ENCODE measurements at places on chromosomes 1 and 21. TPM values are rescaled to one million over a fixed set of nuclear protein-coding genes. Genes with fewer than 3 reads are reported as not detected.
A peak's percentile ranks its signal among the peaks of the same experiment; 100 is the strongest.

DNA sequence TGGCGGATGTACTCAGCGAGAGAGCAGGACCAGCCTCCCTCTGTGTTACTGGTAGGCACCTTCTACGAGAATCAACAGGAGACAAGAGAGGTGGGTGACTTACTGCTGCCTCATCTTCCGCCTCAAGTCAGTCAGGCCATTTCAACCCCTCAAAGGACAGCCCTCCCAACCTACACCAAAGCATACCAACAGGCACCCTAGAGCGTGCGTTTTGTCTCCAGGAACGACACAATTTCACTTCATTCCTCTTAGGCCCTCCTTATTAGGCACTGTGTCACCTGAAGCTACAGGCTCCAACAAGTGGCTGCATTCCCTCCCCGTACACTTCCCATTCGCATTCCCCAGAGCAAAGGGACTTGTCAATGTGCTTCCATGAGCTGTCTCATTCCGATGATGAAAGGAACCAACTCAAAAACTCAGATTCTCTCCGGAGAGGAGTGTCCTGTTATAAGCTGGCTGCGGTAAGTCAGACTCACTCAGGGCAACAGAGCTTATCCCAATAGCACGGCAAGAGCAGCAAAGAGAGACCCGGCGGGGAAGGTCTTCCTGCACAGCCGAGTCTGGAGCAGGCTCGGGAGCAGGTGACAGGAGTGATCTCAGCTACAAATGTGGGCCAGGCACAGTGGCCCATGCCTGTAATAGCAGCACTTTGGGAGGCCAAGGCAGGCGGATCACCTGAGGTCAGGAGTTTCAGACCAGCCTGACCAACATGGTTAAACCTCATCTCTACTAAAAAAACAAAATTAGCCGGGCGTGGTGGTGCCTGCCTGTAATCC, 120.6 kb upstream of the IFFO2 start:
- no peak overlapping the region for H3K4me3 ChIP-seq
- H3K27me3 ChIP-seq = no peaks in the 10 kb centered on the region
- no peak overlapping the region for H3K27ac ChIP-seq
- peaks cover 23% of the 10 kb centered on the region for H3K4me1 ChIP-seq
- peaks cover 78% of the 10 kb centered on the region for H3K36me3 ChIP-seq
- DNase-seq = no peak

The SLC9C2 gene
- not detected for total RNA-seq

GRCh38 chr1:33284049-33284448, 27.8 kb downstream of the ZNF362 start:
- H3K27ac ChIP-seq = no peak overlapping the region
- H3K4me1 ChIP-seq = no peaks in the 10 kb centered on the region
- H3K27me3 ChIP-seq = no peaks in the 10 kb centered on the region
- no peak for DNase-seq

- H3K27ac ChIP-seq = peak overlapping the region; percentile 18
- H3K4me1 ChIP-seq = peaks cover 19% of the 10 kb centered on the region
- no peaks in the 10 kb centered on the region for H3K27me3 ChIP-seq
- no peaks in the 10 kb centered on the region for H3K36me3 ChIP-seq
- DNase-seq = no peak
- no peak overlapping the region for H3K4me3 ChIP-seq
These were observed 18.6 kb upstream of the MYSM1 start for GRCh38 chr1:58718435-58718834.

The RGS2 gene
- 154 TPM for total RNA-seq

DNA sequence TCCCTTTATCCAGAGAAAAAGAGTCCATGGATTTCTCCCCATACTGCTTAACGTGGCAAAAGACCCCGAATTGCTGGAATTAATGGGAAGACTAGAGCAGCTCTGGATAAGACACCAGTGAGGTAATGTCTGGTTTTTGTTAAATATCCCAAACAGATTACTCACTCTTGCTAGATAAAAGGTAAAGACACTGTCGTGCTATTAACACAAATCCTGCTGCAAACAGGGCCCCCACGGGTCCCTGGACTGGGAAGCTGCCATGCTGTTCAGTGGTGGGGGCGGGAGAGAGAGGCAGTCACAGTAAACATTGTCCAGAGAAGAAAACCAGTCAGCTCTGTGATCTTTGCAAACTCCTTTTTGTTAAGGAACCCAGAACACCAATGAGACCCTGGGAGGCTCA, 15.2 kb upstream of the SRP9 start:
- H3K36me3 ChIP-seq = no peaks in the 10 kb centered on the region
- H3K27ac ChIP-seq = no peak overlapping the region
- no peak for DNase-seq
- no peaks in the 10 kb centered on the region for H3K4me1 ChIP-seq

- peaks cover 3% of the 10 kb centered on the region for H3K27me3 ChIP-seq
- DNase-seq = no peak
- peaks cover 7% of the 10 kb centered on the region for H3K36me3 ChIP-seq
- no peaks in the 10 kb centered on the region for H3K4me1 ChIP-seq
These were observed 95.4 kb downstream of the AHCTF1 start for GRCh38 chr1:246836209-246836966.

GRCh38 chr1:69283516-69283915, 284.2 kb upstream of the LRRC7 start:
- H3K27ac ChIP-seq = no peak overlapping the region
- no peaks in the 10 kb centered on the region for H3K27me3 ChIP-seq
- no peaks in the 10 kb centered on the region for H3K36me3 ChIP-seq
- no peaks in the 10 kb centered on the region for H3K4me1 ChIP-seq
- no peak overlapping the region for H3K4me3 ChIP-seq
- no peak for DNase-seq

DNA sequence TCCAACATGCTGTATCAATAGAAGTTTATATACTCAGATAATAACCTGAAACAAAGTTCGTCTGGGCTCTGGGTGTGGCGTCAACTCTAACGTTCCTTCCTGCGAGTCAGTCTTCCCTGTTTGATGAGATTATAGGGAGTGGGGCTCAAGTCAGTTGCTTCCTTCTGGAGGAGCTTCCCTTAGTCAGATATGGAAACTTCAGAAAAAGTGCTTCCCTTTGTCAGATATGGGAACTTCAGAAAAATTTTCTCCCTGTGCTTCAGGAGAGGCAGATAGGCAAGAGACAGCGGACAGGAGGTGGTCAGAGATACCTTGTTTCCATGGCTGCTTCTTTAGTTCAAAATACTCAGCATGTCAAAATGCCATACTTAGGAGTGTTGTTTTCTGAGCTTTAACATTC, 51.1 kb upstream of the PRDX6 start:
- DNase-seq = no peak
- H3K4me3 ChIP-seq = no peak overlapping the region

GRCh38 chr21:18000981-18001686, 182.0 kb upstream of the C21orf91 start:
- H3K27ac ChIP-seq = no peak overlapping the region
- H3K4me1 ChIP-seq = no peaks in the 10 kb centered on the region
- H3K36me3 ChIP-seq = no peaks in the 10 kb centered on the region
- no peaks in the 10 kb centered on the region for H3K27me3 ChIP-seq

GRCh38 chr1:78055565-78056132, 9.9 kb downstream of the GIPC2 start:
- H3K27ac ChIP-seq = no peak overlapping the region
- no peak for DNase-seq
- H3K27me3 ChIP-seq = peaks cover 4% of the 10 kb centered on the region
- no peaks in the 10 kb centered on the region for H3K36me3 ChIP-seq
- no peak overlapping the region for H3K4me3 ChIP-seq

- H3K27me3 ChIP-seq = no peaks in the 10 kb centered on the region
- H3K27ac ChIP-seq = no peak overlapping the region
- no peaks in the 10 kb centered on the region for H3K36me3 ChIP-seq
- no peak overlapping the region for H3K4me3 ChIP-seq
- DNase-seq = no peak
These were observed 6.5 kb upstream of the CSTB start for GRCh38 chr21:43782431-43783097.

The OBSCN gene
- 30.0 TPM for total RNA-seq

DNA sequence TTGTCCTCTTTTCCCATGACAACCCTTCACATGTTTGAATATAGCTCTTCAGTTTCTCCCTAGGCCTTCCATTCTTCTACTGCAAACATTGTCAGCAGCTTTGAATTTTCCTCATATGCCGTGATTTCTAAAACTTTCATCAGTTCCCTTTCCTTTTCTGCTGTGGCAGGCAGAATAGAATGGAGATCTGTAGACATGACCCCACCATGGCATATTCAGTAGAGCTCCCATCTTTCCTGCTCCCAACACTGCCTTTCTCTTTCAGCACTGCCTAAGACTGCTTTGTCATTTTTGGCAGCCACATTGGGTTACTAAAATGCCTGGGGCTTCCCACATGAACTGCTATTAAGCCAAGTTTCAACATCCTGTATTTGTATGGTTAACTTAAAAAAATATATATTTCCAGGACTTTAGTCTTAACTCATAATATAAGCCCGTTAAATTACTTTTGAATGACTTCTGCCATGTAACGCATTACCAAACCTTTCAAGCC, 60.9 kb downstream of the TBX19 start:
- H3K27ac ChIP-seq = peak overlapping the region; percentile 30
- no peak overlapping the region for H3K4me3 ChIP-seq
- H3K36me3 ChIP-seq = no peaks in the 10 kb centered on the region

- no peak for DNase-seq
- no peaks in the 10 kb centered on the region for H3K27me3 ChIP-seq
- H3K4me3 ChIP-seq = no peak overlapping the region
- no peak overlapping the region for H3K27ac ChIP-seq
These were observed 1672.4 kb downstream of the KCNT2 start for GRCh38 chr1:194935864-194936263.

- no peaks in the 10 kb centered on the region for H3K36me3 ChIP-seq
- no peak overlapping the region for H3K27ac ChIP-seq
- no peaks in the 10 kb centered on the region for H3K27me3 ChIP-seq
These were observed 2.8 kb downstream of the AIRE start for GRCh38 chr21:44288251-44289110.

- peaks cover 2% of the 10 kb centered on the region for H3K27me3 ChIP-seq
- no peaks in the 10 kb centered on the region for H3K4me1 ChIP-seq
- no peaks in the 10 kb centered on the region for H3K36me3 ChIP-seq
These were observed 151.7 kb upstream of the ZNF648 start for GRCh38 chr1:182213163-182213562.

- H3K4me3 ChIP-seq = no peak overlapping the region
- peaks cover 4% of the 10 kb centered on the region for H3K27me3 ChIP-seq
- H3K36me3 ChIP-seq = no peaks in the 10 kb centered on the region
- no peak for DNase-seq
- H3K4me1 ChIP-seq = no peaks in the 10 kb centered on the region
These were observed 1.3 kb downstream of the NGF start for GRCh38 chr1:115336741-115337140.

DNA sequence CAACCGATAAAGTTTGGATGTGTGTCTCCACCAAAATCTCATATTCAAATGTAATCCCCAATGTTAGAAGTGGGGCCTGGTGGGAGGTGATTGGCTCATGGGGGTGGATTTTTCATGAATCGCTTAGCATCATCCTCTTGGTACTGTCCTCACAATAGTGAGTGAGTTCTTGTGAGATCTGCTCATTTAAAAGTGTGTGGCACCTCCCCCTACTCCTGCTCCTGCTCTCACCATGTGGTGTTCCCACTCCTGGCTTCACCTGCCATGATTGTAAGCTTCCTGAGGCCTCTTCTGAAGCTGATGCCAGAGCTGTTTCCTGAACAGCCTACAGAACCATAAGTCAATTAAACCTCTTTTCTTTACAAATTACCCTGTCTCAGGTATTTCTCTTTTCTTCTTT, 28.2 kb upstream of the PRDX6 start:
- H3K4me3 ChIP-seq = no peak overlapping the region
- DNase-seq = no peak
- no peaks in the 10 kb centered on the region for H3K27me3 ChIP-seq
- H3K4me1 ChIP-seq = no peaks in the 10 kb centered on the region
- no peak overlapping the region for H3K27ac ChIP-seq
- H3K36me3 ChIP-seq = no peaks in the 10 kb centered on the region

GRCh38 chr1:146012703-146013558, 8.6 kb downstream of the HJV start:
- H3K36me3 ChIP-seq = no peaks in the 10 kb centered on the region
- H3K27me3 ChIP-seq = no peaks in the 10 kb centered on the region
- H3K4me1 ChIP-seq = no peaks in the 10 kb centered on the region

DNA sequence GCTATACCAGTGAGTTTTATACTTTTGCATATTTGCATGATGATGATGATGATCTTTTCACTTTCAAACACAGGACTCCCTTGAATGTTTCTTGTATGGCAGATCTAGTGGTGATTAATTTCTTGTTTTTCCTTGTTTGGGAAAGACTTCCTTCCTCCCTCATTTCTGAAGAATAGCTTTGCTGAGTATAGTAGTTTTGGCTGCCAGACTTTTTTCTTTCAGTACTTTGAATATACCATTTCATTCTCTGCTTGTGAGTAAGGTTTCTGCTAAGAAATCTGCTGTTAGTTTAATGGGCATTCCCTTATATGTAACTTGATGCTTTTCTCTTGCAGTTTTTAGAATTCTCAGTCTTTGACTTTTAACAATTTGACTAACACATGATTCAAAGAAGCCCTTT, 547.4 kb upstream of the CXADR start:
- no peak overlapping the region for H3K4me3 ChIP-seq
- no peaks in the 10 kb centered on the region for H3K4me1 ChIP-seq
- no peak overlapping the region for H3K27ac ChIP-seq

DNA sequence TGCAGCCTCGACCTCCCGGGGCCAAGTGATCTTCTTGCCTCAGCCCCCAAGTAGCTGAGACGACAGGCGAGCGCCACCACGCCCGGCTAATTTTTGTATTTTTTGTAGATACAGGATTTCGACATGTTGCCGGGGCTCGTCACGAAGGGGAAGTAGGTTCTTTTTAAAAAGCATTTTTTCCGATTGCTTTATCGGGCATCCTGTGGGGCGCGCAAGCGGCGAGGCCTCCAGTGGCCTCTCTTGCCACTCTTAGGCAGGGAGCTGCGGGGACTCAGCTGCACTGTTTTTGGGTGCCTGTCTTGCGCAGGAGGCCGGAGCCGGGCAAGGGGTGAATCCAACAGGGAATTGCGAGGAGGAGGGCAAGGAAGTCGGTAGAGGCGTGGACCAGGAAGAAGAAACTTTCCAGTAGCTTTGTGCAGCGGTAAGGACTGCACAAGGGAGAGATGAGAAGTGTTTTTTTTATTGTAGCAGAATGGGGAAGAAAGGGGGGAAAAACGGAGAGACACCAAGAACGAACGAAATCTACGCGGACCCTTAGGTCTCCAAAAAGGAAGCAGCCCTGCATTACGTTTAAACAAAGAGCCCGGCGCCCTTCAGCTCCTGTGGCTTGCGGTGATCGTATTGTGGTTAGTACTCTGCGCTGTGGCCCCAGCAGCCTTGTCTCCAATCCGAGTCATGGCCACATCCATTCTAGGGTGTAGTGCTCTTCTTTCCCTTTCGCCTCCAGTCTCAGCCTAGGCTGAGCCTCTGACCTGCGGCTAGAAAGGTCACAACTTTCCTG, 164.8 kb downstream of the PPIAL4G start:
- peaks cover 17% of the 10 kb centered on the region for H3K4me1 ChIP-seq
- peak; percentile 77 for DNase-seq
- H3K27me3 ChIP-seq = peaks cover 5% of the 10 kb centered on the region

DNA sequence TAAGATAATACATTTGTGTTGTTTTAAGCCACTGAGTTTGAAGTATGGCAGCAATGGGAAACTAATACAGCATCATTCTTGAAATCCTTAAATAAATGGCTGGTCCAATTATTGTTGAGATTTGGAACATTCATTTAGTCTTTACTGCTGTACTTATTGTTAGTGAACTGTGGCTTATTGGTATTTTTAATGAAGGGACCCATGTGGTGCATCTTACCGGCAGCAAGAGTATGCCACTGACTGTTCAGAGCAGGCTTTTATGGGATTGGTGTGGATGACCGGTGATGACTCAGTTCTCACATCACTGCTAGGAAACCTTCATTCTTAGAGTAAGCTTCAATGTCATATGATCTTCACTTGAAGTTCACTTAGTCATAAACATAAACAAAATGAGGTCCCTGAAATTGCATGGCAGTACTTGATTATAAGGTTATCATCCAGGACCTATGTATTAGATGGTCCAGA, 31.5 kb downstream of the PRKAA2 start:
- no peak for DNase-seq
- no peaks in the 10 kb centered on the region for H3K36me3 ChIP-seq
- no peak overlapping the region for H3K27ac ChIP-seq
- no peak overlapping the region for H3K4me3 ChIP-seq
- no peaks in the 10 kb centered on the region for H3K27me3 ChIP-seq

Data from natural killer cell (primary cell).